T follicular helper cell (primary cell): ENCODE measurements at places on chromosomes 3 and 15.

GRCh38 chr3:107421170-107421792 lies 44.0 kb downstream of the CCDC54 start:
- DNase-seq, result no peak

- DNase-seq, result no peak
These were observed 32.2 kb downstream of the PPP4R2 start for GRCh38 chr3:73028803-73029202.

GRCh38 chr3:138625707-138626365 lies 17.3 kb downstream of the FAIM start:
- no peak for DNase-seq

DNA sequence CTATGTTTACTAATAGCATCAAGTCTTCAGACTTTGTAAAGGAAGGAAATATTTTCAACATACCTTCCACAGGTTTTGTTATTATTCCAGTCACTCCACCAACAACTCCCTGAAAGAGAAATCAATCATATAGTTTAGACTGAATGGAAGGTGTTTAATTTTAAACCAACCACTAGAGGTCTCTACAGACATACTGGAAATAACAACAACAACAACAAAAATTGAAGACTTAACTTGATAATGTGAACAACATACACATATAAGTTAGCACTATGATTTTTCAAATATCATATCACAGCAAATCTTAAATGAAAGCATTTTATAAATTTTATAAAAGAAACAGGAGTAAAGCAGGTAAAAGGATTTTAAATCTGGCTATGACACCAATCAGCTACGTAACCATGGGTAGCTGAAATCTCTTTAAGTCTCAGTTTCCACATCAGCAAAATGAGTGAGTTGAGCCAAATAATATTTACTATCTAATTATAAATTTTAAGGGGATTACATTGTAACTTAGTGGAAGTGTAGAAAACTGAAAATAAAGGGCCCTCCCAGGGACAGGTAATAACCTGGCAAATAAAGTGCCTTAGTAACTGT lies 188.2 kb downstream of the VPS13C start:
- DNase-seq, result no peak

- DNase-seq, result no peak
These were observed 31.9 kb downstream of the SLMAP start for GRCh38 chr3:57787867-57788623.

GRCh38 chr3:98974442-98974841 lies 72.9 kb upstream of the DCBLD2 start:
- no peak for DNase-seq

DNA sequence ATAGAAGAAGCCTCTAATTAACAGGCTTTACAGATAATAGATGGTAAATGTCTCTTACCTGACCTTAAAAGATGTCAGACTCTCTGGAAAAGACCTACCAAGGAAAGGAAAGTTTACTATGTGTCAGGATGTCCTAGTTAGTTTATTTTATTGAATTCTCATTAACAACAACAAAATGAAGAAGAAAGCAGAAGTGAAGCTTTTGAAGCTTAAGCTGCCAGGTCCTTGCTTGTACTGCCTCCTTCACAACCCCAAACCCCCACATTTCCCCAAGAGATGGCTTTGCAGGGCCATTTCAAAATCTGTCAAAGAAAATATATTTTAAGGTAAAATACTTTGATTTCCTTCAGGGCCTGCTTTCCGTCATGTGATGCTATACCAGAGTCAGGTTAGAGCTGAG lies 798.4 kb downstream of the TUSC7 start:
- DNase-seq, result no peak

GRCh38 chr3:55897573-55898224 lies 410.6 kb upstream of the WNT5A start:
- DNase-seq, result no peak

GRCh38 chr3:58386626-58387365 lies 46.8 kb downstream of the PDHB start:
- DNase-seq, result no peak

DNA sequence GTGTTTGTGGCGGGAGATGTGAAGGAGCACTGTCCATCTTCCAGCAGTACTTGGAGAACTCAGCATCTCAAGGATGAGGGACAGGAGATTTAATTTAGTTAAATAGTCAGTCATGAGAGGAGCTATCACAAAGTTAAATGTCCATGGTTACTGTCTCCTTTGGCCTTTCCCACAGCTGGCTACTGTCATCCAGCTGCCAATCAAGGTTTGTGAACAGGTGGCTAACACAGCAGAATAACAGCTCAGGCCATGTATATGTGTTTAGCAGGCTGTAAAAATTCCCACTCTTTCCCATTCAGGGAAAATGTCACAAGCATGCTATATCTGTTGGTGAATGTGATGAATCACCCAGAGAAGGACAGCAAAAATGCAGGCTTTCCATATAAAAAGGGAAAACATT lies 120.5 kb downstream of the TMEM108 start:
- no peak for DNase-seq

- DNase-seq, result no peak
These were observed 38.1 kb upstream of the IQSEC1 start for GRCh38 chr3:13111173-13111872.

GRCh38 chr15:99132634-99133287 lies 27.9 kb downstream of the SYNM start:
- DNase-seq, result no peak

- no peak for DNase-seq
These were observed 15.2 kb downstream of the GNAI2 start for GRCh38 chr3:50251220-50251619.

DNA sequence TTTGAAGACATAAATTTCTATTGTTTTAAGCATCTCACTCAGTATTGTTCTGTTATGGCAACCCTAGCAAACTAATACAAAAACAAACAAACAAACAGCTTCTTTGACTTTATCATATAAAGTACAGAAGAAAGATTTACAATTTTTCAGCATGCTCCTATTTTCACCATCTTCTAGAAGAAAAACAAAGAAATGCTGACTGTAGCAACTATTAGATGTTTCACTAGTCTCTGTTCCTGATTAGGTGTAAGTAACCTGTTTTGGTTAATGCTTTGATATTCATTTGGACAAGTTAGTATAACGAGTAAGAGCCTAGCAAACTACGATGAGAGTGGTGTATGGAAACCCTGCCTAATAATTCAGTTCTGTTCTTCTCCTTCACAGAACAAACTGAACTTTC lies 478.5 kb downstream of the NAALADL2 start:
- no peak for DNase-seq

- DNase-seq, result no peak
These were observed 112.5 kb upstream of the MLF1 start for GRCh38 chr3:158458464-158458863.

- DNase-seq, result no peak
These were observed 139.3 kb upstream of the HES1 start for GRCh38 chr3:193996641-193997089.

DNA sequence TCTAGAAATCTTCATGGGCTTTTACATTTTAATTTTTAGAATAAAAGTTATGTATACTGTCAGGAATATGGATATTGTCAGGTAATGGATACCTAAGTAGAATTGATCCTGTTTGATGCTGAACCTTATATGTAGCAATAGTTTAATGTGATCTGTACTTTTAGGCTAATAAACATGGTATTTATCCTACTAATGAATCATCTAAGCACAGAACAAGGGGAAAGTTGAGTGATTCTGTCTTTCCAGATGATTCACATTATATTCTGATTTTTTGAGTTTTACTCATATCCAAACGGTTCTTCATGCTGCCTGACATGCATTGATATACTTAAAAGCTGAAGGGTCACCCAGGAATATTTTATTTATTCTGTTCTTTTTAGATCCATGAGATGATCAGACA lies 34.5 kb downstream of the FANCI start:
- no peak for DNase-seq

- DNase-seq, result no peak
These were observed 56.3 kb downstream of the ISG20 start for GRCh38 chr15:88695101-88695500.

DNA sequence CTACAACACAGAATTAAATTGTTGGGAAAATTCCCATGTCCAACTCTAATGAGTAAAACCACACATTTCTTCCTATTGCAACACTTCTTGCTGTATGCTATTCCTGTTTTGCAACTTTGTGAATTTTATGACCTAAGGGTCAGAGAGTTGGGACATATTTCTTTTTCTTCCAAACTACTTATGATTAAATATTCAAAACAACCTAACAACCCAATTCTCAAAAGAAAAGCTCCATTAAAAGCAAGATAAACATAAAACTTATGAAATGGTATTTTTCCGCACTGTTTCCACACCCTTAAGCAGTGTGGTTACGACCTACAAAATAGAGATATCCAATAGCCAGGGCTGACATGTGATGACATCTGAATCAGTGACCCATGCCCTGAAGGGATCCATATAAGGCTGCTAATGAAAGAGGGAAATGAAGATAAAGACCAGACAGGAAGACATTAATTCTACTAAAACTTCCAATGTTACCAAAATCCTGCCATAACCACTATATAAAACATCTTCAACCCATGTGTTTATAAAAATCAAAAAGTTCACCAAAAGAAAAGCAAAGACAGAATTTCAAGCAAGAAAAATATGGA lies 45.6 kb downstream of the DMXL2 start:
- DNase-seq, result no peak

- DNase-seq, result no peak
These were observed 21.9 kb downstream of the GLDN start for GRCh38 chr15:51363383-51363782.

DNA sequence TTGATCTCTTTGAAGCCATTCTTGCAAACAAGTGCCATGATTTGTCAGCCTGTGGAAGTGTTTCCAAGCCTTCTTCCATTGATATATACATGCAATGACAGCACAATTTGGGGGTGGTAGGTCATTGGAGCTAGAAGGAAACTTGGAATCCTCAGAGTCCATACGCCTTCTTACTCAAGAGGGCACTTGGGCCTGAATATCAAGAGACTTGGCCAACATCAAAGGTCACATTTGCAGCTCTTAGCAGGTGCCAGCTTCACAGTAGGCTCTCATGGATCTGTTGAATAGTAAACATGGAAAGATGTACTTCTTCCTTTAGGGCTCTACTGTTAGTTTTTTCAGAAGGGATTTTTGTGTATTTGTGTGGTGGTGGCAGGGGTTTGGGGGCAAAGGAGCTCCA lies 50.9 kb downstream of the RHCG start:
- DNase-seq, result no peak

DNA sequence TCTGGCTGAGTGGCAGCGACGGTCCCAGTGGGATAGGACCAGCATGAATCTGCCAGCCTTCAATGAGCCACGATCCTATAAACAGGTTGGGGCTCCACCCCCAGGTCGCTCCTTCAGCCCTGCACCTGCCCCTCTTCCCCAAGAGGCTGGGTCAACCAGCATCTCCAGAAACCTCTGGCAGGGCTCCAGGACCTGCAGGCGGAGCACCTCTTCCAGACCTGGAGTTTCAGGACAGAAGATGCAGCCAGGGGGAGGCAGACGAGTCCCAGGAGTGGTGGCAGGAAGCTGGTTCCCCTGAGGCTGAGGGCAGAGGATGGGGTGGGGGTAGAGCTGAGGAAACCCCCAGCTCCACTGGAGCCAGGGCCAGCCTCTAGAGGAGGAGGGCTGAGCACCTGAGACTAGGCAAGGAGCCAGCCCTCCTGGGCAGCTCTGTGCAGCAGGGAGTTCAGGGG lies at the start of gene PLA2G4D:
Gene PLA2G4D, minus strand, starts transcription at position 51 of the 452 bp plus-strand sequence. CDS start 103 bp downstream, outside the sequence.
- DNase-seq, result no peak

DNA sequence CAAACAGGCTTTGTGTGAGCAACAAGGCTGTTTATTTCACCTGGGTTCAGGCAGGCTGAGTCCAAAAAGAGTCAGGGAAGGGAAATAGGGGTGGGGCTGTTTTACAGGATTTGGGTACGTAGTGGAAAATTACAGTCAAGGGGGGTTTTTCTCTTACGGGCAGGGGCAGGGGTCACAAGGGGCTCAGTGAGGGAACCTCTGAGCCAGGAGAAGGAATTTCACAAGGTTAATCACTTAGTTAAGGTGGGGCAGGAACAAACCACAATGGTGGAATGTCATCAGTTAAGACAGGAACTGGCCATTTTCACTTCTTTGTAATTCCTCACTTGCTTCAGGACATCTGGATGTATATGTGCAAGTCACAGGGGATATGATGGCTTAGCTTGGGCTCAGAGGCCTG lies 1592.8 kb upstream of the GBE1 start:
- DNase-seq, result no peak

GRCh38 chr15:58441376-58442070 lies 9.7 kb downstream of the LIPC start:
- no peak for DNase-seq

DNA sequence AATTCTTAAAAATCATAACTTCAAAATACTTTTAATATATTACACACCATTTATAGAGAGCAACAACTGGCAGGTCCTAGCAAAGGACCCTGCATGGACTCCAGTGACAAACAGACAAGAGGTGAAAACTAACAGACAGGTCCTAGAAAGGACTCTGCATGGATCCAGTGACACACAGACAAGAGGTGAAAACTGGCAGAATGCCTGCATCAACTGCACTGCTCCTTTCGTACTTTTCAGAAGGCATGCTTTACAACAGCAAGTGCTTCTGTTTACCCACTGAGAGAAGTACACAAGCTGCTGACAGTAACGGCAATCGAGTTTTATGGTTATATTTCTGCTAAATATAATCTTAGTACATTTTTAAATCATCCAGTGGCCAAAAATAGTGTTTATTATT lies 24.3 kb upstream of the GP5 start:
- DNase-seq, result no peak

GRCh38 chr3:135970506-135971116 lies 5.1 kb downstream of the PPP2R3A start:
- no peak for DNase-seq

- peak; percentile 68 for DNase-seq
These were observed 1.4 kb downstream of the LOXL1 start for GRCh38 chr15:73927476-73928240.

DNA sequence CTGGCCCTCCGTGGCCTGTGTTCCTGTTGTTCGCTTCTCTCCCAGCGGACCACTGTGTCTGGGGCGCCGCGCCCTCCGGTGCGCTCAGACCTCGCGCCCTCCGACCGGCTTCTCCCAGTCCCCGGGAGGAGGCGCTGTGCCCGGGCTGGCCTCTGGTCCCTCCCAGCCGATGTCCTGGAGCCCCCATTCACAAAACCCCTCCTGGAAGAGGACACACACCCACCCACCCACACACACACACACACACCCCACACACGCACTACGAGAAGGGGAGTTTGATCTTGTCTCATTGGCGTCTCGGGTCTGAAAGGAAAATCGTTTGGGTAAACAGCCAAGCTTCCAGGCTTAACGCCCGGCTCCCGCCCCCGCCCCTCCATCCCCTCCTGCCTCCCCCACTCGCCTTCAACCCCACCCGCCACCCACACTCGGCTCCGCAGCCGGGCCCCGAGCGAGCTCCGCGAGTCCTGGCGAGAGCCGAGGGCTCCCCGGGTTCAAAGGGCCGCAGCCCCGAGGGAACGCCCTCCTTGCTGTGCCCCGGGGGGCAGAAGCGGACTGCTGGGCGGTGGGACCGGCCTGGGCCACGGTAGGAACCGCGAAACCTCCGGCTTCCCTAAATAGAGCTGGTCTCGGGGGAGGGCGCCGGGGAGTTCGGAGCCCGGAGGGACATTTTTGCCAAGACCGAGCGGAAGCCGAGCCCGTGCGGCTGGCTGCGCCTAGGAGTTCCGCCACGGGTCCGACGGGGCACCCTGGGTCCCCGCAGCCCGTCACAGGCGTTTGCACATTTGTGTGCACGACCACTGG lies 23.6 kb downstream of the NR2F2 start:
- no peak for DNase-seq

GRCh38 chr3:157166115-157166514 lies 6.2 kb upstream of the CCNL1 start:
- DNase-seq, result no peak
